Activated T-helper 1 cell treated with anti-CD3 and anti-CD28 coated beads, Interleukin-12 subunit alpha, Interleukin-12 subunit beta, Interleukin-2, Interleukin-4 antibody, amounts not matched to agents 30 ng/mL and 10 ng/mL and 1 ng/mL, durations not matched to agents 14 hours and 24 hours and 36 hours (primary cell): ENCODE measurements at places on chromosomes 5 and 9. TPM values are rescaled to one million over a fixed set of nuclear protein-coding genes. Genes with fewer than 3 reads are reported as not detected.

DNA sequence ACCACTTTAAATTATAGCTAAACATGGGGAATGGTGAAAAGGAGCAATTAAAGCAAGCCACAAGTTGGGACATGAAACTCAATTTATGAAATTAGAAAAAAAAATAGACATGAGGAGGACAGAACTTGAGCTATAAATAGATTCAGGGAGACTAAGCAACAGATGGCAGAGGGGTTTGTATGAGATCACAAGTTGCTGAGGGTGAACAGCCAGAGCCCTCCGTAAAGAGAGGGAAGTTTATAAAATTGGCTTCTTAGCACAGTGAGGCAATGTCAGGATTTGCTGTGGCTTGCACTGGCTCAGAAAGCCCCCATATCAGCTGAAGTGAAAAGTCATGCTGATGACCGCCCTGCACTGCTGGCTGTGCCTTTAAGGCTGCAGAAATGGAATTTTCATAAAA is 443.4 kb upstream of the CD180 start:
- DNase-seq = no peak

DNA sequence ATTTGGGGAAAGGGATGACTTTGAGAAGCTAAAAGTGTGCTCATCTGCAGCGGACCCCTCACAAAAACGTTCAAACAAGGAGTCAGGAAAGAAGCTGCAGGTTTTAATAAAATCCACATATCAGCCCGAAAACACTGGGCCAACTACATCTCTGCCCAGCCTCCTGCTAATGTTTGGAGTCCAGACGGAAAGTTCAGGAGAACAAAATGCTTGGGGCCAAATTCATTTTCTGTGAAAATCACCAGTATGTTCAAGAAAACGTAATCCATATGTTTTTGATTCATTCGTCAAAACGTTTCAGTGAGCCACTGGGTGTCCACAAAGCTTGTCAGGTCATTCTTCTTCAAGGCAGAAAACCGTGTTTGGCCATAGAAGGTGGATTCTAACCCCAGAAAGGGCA is 87.5 kb upstream of the GAS1 start:
- no peak for DNase-seq

DNA sequence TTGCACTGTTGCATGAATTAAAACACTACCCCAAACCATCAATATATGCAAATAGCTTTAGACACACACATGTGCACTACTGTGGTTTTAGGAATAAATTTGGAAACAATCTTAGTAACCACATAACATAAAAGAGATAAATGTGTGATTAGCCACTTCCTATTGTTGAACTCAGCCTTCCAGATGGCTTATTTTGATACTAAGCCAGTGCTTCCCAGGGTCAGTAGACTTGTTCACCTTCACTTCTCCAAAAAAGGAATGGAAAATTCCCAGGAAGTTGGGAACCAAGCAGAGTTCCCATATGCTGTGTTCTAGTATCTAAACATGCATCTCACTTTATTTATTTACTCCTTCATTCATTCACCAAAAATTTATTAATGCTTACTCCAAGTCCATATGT is 47.8 kb downstream of the SVEP1 start:
- DNase-seq = no peak

NELFB gene
- total RNA-seq = 70.8 and 72.1 TPM in 2 replicates

DNA sequence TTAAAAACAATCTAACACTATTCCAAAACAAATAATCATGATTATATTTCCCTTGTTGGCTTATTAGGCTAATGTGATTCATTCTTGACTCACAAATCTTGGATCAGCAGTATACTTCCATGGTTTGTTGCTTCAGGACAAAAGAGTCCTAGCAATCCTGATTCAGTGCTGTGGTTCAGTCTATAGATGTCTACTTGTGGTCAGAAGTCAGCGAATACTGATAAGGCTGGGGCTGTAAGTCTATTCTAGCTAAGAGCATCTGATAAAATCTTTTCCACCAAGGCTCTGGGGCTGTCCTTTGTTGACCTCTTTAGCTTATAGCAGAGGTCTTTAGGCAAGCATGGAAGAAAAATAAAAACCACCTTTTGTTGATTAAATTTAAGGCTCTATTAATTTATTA is 4.4 kb upstream of the SMIM3 start:
- DNase-seq = no peak

DNA sequence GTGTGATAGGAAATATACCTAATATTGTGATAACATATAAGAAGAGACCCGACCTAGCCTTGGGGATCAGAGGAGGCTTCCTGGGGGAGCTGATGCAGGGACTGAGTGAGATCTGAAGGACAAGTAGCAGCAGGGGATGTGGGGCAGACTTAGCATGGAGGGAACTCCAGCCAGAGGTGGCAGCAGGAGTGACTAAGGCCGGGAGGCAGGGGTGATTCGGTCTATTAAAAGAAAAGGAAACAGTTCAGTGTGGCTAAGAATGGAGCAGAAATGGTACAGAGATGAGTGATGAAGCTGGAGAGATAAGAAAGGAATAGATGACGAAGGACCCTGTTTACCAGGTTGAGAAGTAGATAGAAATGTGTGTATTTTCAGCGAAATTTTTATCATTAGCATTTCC is 408.8 kb downstream of the ENC1 start:
- no peak for DNase-seq

RLN2 gene
- 1.1 and 1.5 TPM in 2 replicates for total RNA-seq

WDR55 gene
- 42.7 and 43.2 TPM in 2 replicates for total RNA-seq

FOXD4 gene
- total RNA-seq = 0.13 and 0.22 TPM in 2 replicates

DNA sequence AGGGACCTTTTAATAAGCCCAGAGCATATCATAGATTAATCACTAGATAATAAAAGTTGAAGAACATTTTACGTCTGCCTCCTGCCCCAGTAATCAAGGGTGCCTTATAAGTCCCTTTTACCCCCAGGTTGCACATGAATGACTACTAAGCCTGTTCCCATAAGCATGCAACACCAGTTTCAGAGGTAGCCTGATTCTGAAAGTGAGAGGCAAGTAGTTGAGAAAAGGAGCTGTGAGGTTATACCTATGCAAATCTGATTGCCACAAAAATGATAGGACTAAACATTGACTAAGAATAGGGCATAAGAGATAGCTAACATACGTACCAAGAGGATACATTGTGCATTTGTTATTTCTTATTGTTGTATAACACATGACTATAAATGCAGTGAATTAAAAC is 681.9 kb downstream of the ISL1 start:
- no peak for DNase-seq

MEGF10 gene
- not detected in 2 replicates for total RNA-seq

PAM gene
- 74.0 and 80.7 TPM in 2 replicates for total RNA-seq

AGXT2 gene
- total RNA-seq = not detected in 2 replicates

DNA sequence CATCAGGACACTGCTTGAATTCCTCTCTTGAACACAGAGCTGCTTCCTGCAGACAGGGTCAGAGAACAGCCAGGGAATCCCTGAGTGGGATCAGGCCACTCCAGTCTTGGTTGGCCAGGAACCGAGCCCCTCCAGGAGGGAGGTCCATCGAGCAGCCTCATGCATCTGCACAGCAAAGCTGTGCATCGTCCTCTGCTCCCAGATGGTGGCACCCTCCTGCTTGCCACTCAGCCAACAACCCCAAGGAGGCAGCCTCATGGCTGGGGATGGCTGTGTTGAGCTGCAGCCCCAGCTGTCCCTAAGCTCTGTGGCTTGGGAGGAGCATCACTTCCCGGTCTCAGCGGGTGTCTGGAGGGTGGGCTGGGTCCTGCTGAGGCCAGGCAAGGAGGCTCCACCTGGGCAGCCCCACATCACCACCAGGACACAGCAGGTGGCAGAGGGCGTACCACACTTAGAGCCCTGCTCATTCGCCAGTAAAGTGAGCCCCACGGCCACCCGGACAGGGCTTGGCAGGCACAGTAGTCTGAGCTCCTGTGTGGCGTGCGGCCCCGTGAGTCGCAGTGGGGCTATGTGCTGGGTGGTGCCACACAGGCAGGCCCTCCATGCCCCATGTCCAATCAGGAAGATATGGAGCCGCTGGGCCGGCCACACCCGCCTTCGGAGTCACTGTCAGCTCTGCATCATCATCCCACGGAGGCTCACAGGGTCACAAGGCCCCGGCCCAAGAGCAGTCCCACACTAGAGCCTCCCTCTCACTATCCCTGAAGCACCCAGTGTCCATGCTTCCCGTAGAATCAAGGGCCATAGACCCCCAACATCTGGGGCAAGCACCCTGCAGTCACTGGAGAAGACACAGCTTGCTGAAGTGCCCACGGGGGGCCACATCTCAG is 11.9 kb downstream of the LPCAT1 start:
- no peak for DNase-seq

DNA sequence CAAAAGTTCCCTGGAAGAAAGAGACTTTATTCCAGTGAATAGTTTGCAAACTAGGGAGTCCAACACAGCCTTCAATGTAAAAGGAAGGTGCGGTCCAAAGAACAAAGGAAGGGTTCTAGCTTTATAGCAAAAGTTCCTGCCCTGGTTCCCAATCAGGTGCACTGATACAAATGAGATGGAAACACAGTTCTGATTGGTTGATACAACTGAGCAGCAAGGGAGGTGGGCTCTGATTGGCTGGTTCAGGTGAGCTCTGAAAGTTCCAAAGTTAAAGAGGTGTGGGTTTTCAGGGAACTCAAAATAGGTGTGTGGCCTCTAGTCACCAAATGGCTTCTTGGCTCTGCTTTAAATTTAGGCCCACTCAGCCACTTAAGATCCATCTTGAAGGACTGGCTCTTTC is 43.1 kb downstream of the P4HA2 start:
- no peak for DNase-seq

BAAT gene
- 0.08 TPM in 1 of 2 replicates, not detected in the other for total RNA-seq

GRCh38 chr5:36389245-36389644 is 87.5 kb upstream of the RANBP3L start:
- no peak for DNase-seq

GRCh38 chr5:103473725-103474124 is 88.9 kb downstream of the NUDT12 start:
- no peak for DNase-seq
